Left kidney (tissue), 8 donors: ENCODE measurements at places on chromosomes 1 and 21. TPM values are rescaled to one million over a fixed set of nuclear protein-coding genes. Genes with fewer than 3 reads are reported as not detected.

DNA sequence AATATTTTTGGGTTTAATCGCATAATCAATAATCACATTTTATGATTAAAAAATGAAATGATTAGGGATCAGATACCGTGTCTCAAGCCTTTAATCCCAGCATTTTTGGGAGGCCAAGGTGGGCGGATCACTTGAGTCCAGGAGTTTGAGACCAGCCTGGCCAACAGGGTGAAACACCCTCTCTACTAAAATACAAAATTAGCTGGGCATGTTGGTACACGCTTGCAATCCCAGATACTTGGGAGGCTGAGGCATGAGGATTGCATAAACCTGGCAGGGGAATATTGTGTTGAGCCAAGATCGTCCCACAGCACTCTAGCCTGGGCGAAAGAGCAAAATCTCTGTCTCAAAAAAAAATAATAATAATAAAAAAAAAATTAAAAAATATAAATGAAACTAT is 1581.4 kb downstream of the KCNT2 start:
- DNase-seq, result no peak

DNA sequence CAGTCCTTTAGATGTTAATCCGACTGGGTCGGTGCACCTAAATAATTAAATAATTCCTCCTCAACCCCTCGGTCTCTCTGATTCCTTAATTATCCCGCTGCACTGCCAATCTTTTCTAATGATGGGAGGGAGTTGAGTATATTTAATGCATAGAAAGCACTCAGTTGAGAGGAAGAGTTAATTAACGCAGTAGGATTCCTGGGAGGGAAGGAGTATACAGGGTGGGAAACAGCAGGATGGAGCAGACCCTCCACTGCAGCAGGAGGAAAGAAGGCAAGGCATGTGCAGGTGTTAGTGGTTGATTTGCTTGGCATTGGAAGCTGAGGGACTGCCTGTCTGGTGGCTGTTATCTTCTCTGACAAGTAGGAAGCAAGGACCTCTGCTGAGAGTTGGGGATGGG is 9.9 kb upstream of the REN start:
- DNase-seq, result no peak

Gene TDRD5
- 5.1 TPM for polyA plus RNA-seq

DNA sequence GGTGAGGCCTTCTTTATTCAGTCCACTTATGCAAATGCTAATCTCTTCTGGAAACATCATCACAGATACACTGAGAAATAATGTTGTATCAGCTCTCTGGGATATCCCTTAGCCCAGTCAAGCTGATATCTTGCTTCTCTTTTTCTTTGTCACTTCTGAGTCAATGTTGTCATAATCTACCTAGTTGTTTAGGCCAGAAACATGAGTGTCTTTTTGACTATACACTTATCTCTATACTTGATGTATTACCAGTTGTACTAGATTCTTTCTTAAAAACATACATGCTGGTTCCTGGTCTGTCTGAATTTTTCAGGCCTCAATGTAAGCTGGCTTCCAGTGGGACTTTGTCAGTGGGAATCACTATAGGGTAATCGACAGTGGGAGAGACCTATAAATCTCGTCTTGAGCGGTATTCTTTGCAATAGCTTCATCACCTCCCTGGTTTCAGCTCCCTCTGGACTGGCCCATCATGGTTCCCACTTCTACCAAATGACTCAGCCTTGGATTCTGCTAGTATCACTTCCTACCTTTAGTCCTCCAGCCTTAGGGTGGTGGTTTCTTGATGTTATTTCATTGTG is 135.2 kb upstream of the CYYR1 start:
- DNase-seq, result no peak

DNA sequence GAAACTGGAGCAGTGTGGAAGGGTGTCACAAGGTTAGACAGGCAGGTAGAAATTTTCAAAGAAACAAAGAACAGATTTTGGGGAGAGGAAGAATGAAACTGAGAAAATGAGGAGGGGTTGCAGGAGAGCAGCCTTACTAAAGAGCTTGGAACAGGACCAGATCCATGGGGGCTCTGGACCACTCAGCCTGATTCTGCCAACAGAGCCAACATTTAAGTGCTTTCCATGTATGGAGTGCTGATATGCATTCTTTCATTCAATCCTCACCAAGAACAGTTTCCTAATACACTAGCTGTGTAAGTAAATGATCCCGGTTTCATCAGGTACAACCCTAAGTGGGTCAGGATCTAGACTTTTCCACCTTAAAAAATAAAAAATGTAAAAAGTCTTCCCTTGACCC is 16.2 kb downstream of the LPGAT1 start:
- DNase-seq, result no peak

Gene PIK3C2B
- polyA plus RNA-seq, result 20.1 TPM

DNA sequence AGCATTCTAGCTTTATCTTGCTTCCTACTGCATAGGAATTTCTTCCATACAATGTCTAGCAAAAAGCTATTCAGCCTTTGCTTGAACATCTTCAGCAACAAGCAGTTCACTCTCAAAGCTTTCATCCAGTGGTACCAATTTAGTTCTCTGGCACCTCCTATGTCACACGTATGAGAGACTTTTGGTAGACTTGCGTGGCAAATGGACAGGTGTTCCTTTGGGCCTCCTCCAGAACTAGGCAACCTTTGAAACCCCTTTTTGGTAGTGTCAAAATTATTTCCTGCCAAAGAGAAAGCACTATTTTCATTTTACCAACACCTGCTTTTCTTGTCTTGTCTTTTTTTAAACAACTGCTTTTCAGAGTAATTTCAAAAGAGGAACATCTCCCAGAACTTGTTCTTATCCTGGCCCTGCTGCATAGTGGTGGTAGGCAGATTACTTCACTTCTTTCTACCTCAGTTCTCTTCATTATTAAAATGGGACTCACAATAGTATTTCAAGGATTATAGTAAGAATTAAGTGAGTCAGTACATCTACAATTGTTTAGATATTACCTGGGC is 122.4 kb downstream of the MAST2 start:
- DNase-seq, result no peak

GRCh38 chr1:59499943-59500569 is 203.2 kb downstream of the FGGY start:
- no peak for DNase-seq

DNA sequence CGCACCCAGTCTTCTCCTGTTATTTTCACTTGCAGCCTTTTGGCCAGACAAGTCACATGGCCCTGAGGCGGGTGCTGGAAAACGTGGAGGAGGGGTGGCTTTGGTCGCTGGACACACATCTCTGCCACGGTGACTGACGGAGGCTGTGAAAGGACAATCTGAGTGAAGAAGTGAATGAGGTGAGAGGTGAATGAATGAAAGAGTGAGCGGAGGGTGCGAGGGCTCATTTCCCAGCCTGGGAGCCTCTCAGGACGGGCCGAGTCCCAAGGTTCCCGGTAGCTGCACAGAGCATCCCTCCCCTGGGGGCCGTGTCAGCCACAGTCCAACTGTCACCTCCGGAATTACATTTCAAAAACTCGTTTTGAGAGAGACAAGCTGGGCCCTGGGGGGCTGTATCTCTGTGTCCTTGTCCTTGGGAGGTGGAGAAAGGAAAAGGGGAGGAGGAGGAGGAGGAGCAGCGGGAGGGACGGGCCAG is 89.6 kb downstream of the UBIAD1 start:
- DNase-seq, result no peak

- peak; percentile 17 for DNase-seq
These were observed at the start of gene GBP4 for GRCh38 chr1:89198491-89199072. GBP4 (minus strand) TSS chr1:89198942; CDS start chr1:89198834, 108 bp downstream.

GRCh38 chr1:109089242-109090015 is 1.1 kb upstream of the TMEM167B start:
- DNase-seq, result peak; percentile 42

DNA sequence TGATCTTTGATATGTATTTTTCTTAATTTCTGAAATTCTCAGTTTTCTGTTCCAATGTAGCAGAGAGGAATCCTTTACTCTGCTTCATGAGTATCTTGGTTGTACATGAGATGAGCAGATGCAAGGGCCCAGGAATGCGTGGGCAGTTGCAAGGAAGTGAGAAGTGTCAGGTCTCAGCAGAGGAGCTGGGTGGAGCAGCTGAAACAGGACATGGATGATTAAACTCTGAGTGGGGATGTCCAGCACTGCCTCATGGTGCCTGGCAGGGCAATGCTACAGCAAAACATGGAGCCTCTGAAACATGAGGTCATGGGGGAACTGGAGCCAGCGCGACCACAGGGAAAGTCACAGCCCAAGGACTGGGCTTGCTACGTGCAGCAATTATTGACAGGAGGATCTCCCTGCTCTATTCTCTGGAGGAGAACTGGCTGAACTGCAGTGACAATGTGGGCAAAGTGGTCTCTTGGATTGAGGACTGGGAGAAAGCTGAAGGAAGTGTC is 48.4 kb downstream of the COLGALT2 start:
- peak; percentile 81 for DNase-seq

DNA sequence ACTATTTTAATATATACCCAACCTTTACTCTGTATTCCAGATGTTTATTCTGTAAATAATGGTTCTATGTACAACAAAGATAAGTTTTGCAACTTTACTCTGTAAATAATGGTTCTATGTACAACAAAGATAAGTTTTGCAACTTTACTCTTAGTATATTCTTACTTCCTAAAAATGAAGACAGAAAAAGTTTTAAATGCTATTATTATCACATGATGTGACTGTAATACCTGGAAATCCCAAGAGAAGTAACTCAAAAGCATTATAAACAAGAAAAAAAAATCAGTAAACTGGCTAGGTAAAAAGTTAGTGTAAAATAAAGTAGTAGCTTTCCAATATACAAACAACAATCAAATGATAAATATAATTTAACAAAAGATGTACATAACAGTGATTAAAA is 18.5 kb upstream of the EXO1 start:
- no peak for DNase-seq

GRCh38 chr1:113660088-113660487 is 99.2 kb downstream of the PHTF1 start:
- DNase-seq, result no peak

Gene EDN2
- polyA plus RNA-seq, result 2.1 TPM

Gene PCP4L1
- polyA plus RNA-seq, result 1.2 TPM

Gene DPH2
- 23.9 TPM for polyA plus RNA-seq

DNA sequence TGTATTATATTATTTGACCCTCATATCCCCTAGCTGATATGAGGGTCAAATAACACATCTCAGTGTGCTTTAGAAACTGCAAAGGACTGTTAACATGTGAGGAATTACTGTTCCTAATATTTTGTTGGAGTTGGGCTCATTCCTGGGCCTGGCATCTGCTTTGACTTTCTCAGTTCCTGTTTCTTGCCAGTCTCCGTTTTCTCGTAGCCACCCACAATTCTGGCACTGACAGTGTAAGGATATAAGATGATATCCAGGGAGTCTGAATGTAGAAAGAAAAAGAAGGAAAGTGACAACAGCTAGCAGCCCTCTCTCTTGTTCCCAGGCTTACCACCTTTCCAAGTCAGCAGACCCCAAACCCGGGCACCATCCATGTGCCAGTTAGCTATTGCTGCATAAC is 54.4 kb upstream of the SCMH1 start:
- DNase-seq, result no peak

- DNase-seq, result no peak
These were observed 847.1 kb downstream of the KCNT2 start for GRCh38 chr1:195761104-195761503.

GRCh38 chr21:42309753-42310213 is 5.4 kb downstream of the TFF3 start:
- DNase-seq, result peak; percentile 70

GRCh38 chr21:36602735-36603134 is 96.2 kb upstream of the SIM2 start:
- DNase-seq, result no peak

Gene NUP210L
- polyA plus RNA-seq, result 0.17 TPM

GRCh38 chr1:41486053-41486370 is 1.5 kb upstream of the EDN2 start:
- DNase-seq, result no peak

DNA sequence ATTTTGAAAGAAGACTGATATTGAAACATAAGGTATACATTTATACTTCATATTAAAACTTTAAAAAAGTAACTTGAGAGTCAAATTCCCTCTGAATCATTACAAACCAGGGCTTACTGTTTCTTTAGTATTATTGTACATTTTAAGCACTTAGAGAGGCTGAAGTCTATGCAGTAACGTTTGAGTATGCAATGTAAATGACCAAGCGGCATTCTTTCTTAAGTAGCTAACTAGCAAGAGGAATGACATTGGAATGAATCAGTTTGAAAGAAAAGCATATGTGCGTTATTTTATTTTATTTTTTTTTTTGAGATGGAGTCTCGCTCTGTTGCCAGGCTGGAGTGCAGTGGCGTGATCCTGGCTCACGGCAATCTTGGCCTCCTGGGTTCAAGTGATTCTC is 24.3 kb downstream of the WNT2B start:
- DNase-seq, result no peak

Gene RNU1-2
- 1.9 TPM for polyA plus RNA-seq
